ENCODE measurements at places on chromosomes 2 and 18.

- no peak for DNase-seq
Observed at GRCh38 chr18:62446511-62446910, 76.3 kb upstream of the ZCCHC2 start.

- no peak for DNase-seq
Observed at GRCh38 chr18:74528478-74528877, 5.8 kb upstream of the CNDP1 start.

DNA sequence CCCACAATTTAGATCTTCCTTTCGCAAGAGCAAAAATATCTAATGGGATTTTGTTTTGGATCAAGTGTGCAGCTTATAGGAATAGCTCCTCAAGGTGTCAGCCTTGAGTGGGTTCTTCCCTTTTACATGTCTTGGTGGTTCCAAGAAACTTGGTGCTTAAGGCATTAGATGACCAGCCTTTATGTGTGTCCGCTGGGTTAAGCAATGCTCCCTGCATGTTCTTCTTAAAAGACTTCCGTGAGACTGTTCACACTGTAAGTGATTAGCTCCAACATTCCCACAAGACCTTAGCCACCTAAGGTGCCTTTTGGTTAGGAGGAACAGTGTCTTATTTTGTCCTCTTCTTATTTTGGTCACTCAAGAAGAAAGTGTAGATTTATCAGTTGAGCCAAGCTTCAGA lies 44.3 kb upstream of the GPR39 start:
- DNase-seq = no peak

GRCh38 chr2:150627526-150627925 lies 140.1 kb upstream of the RND3 start:
- DNase-seq = no peak

GRCh38 chr2:84970868-84971509 lies at the start of gene KCMF1:
Gene KCMF1, plus strand, starts transcription at chr2:84971161. Its CDS starts 291 bp downstream, at chr2:84971452.
- DNase-seq = peak; percentile 58

GRCh38 chr2:19559596-19560240 lies 201.3 kb upstream of the OSR1 start:
- no peak for DNase-seq

GRCh38 chr2:102051692-102052277 lies 60.0 kb downstream of the IL1R2 start:
- DNase-seq = no peak

- DNase-seq = no peak
Observed at GRCh38 chr18:44957461-44957860, 276.8 kb downstream of the SETBP1 start.

DNA sequence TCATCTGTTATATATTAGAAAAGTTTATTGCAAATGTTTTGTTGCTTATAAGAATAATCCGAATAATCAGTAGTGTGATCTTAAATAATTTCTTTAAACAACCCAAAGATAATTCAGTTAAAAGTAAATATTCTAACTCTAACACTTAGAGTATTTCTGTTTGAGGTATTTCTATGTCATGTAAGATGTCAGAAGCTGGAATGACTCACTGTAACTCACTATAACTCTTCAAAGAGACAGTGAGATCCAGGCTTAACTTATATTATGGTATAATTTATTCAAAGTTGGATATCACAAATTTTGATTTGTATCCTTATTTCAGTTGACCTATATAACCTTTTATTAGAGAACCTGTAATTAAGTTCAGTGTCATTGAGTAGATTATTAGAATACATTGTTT lies 6.9 kb downstream of the MBD5 start:
- no peak for DNase-seq

DNA sequence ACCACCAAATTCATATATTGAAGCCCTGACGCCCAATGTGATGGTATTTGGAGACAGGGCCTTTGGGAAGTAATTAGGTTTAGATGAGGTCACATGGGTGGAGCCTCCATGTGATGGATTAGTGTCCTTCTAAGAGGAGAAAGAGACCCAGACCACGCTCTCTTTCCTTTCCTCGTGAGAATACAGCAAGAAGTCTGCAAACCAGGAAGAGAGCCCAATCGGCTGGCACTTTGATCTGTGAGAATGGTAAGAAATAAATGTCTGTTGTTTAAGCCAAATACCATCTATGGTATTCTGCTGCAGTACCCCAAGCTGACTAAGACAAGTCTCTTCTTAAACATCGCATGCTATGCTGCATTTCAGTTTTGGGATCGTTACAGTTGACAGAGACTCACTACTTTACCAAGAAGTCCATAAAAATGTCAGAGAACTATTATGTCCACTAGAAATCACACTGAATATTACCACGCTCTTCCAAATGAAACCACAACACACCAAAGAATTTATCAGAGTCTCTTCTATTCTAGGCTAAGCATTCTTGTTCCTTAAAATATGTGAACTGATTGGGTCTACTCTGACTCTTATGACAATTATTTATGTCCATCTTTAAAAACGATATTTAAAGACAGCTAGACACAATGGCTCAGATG lies 48.5 kb downstream of the LPIN2 start:
- DNase-seq = no peak

DNA sequence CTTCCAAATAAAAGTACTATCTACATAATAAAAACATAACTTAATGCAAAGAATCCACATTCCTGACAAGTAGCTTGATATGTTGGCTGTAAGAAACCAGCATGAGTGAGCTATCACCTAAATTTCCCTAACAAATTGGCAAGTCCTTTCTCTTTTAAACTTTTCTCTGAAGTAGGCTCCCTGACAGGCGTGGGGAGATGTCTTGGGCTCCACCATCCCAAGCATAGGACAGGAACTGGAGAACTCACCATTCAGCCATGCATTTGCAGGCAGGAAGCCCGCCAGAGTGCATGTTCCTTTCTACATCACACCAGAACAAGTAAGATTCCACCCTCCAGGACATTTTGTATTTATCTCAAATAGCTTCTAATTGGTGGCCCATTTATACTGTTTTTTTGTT lies 921.9 kb upstream of the CELF4 start:
- no peak for DNase-seq

- no peak for DNase-seq
Observed at GRCh38 chr2:145020694-145021093, 500.8 kb upstream of the ZEB2 start.

GRCh38 chr2:231571661-231572191 lies 20.9 kb upstream of the TEX44 start:
- DNase-seq = no peak

GRCh38 chr18:54173980-54174630 lies 50.4 kb downstream of the MBD2 start:
- DNase-seq = no peak

DNA sequence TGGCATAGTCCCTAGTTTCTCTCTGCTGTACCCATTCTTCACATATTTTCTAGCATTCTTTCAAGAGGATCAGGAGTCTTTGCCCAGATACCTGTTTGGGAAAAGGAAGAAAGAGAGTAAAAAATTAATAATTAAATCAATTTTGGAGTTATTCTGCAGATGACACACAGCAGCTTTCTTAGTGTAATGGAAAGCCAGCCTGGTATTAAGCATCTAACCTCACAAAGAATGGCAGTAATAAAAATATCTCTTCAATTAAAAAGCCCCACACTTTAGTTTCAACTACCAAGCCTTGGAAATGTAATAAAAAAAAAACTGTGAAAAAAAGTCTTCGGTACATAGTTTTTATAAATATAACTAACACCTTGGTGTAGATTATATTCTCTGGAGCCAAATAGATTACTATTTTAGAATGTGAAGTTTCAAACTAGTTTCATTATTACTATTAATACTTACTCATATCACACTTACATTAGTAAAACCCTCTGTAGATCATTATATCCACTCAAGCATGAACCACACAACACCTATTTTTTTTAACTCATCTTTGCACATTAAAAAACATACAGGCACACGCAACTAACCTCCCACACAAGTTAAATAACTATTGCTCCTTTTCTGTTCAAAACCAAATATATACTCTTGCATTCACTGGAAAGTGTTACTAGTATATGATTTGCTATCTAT lies 90.9 kb downstream of the GPD2 start:
- DNase-seq = no peak

DNA sequence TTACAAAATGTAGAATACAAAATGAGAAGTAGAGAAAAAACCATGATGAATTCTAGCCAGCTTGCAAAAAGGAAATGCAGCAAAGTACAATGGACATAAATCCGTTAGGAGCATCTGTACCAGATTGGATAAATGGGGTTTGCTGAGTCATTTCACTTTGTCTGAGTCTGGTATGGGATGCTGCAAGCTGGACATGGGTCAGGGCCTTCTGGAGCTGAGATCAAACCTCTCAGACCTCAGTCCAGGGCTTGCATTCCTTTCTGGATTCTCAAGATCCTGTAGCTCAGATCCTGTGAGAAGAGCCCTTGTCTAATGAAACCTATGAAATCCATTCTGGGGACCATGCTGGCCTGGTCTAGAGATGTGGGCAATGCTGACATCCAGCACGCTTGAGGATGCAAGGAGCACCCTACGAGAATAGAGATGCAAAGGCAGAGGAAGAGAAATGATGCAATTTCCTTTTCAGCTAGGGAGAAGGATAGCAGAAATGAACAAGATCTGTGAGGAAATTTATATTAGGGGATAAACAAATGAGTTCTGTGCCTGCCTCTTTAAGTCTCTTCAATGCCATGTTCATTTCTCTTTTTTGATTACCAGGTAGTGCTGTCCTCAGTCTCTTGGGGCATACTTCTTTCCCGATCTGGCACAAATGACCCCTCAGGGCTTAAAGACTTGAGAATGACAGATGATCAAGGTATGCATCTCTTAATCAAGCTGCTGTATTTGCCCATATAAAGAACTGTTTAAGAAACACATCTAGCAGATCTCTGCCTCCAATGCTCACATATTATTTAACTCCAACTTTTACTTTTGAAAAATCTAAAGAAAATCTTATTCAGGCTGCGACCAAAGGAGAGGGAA lies 230.4 kb downstream of the MEIS1 start:
- DNase-seq = no peak

DNA sequence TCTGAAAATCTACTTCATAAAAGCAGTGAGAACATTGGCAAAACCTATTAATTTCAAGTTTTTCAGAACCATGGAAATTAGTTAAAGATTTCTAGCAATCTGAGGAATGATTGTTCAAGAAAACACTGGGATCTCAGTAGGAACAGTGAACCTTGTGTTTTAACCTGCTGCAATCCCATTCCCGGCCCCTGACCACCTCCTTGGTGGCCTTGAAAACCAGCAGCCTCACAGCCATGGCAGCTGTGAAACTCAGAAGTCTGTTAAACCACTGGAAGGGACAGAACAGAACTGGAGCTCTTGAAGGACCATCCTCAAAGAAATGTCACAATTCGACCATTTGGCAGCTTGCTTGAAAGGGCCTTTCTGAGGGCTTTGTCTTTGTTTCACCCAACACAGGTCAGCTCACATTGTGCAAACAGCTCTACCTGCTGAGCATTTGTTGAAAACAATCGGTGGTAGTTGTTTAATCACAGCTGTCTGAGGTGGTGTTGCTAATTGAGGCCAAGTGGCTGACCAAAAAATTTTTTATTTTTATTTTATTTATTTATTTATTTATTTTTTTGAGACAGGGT lies 25.8 kb downstream of the NEDD4L start:
- no peak for DNase-seq

- DNase-seq = no peak
Observed at GRCh38 chr2:8974016-8974415, 29.5 kb downstream of the MBOAT2 start.

DNA sequence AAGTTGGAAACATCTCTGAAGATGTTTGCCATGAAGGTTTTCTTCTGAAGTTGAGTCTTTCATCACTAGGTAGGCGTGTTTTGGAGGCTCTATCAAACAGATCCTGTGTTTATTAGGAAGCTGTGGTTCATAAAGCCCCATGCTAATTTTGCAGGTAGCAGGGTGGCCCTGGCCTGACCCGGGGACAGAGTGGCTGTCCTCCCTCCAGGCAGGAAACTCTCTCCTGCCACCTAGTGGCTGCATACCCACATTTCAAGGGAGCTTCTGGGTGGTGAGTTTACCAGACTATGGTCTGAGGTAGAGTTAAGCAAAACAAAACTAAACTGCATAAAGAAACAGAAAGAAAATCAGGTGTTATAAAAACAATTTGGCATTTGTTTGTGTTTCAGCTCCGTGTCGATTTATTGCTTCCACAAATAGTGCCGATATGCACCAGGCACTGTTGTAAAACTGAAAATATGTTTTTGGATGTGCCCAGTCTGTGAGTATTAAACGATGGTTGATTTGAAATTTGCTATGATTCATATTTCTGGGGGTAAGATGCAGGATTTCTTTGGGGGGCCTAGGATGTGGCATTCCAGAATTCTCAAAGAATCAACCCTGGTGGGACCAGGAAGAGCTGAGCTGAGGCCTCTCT lies 26.0 kb upstream of the IL37 start:
- DNase-seq = peak; percentile 52

- no peak for DNase-seq
Observed at GRCh38 chr2:150417278-150417677, 70.2 kb downstream of the RND3 start.

- DNase-seq = no peak
Observed at GRCh38 chr2:73217826-73218225, 3.8 kb downstream of the SMYD5 start.

DNA sequence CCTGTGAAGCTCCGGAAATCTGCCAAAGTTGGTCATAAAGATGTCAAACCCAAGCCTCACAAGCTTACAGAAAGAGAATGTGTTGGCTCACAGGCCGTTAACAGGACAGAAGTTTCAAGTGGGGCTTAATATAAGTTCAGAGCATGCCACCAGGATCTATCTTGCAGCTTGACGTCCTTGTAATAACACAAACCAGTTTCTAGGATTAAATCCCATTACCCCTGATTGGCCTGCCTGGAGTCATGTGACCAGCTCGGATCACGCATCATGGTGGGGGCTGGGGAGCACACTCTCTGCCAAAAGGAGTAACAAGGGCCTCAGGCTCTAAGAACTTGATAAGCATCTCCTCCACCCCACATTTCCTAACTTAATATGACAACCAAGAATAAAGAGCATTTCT lies 38.9 kb upstream of the SCG2 start:
- no peak for DNase-seq

- DNase-seq = no peak
Observed at GRCh38 chr2:211204456-211204855, 648.1 kb downstream of the CPS1 start.

DNA sequence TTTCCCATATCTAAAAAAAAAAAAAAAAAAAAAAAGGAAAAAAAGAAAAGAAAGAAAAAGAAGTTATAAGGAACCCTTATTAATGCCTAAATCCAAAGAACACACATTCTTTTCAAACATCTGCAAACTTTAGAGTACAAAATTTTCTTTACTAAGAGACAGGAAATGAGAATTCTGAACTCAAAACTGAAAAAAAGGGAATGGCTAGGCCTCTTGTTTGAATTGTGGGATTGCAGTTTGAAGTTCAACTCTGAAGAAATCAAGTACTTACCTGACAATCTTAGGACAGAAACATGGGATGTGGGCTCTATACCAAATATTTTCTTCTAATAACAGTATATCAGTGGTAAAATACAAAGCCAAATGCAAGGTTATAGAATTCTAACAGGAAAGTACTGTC lies 118.1 kb upstream of the ITGB6 start:
- DNase-seq = no peak

GRCh38 chr2:2575870-2576386 lies 244.9 kb upstream of the MYT1L start:
- no peak for DNase-seq

- no peak for DNase-seq
Observed at GRCh38 chr2:199404841-199405240, 52.9 kb downstream of the SATB2 start.

All from activated T-cell treated with anti-CD3 and anti-CD28 coated beads for 1 hour (primary cell).